ENCODE measurements at places on chromosomes 3 and 15.

DNA sequence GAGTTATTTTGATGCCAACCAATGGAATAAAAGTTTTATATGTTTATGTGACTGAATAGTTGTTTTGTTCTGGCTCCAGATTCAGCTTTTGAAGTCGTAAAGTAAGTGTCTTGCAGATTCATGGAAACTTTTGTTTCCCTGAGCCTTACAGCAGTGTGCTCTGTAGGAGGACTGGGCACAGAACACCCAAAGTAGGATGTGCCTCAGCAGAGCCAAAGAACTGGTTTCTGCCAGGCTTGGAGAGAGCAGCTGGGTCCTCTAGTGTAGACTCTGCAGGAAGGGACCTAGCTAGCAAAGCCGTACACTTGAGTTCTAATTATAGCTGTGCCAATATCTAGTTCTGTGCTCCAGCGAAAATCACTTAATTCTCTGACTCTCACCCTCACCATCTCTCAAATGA lies 261.2 kb upstream of the DNAJC19 start:
- no peak for DNase-seq

DNA sequence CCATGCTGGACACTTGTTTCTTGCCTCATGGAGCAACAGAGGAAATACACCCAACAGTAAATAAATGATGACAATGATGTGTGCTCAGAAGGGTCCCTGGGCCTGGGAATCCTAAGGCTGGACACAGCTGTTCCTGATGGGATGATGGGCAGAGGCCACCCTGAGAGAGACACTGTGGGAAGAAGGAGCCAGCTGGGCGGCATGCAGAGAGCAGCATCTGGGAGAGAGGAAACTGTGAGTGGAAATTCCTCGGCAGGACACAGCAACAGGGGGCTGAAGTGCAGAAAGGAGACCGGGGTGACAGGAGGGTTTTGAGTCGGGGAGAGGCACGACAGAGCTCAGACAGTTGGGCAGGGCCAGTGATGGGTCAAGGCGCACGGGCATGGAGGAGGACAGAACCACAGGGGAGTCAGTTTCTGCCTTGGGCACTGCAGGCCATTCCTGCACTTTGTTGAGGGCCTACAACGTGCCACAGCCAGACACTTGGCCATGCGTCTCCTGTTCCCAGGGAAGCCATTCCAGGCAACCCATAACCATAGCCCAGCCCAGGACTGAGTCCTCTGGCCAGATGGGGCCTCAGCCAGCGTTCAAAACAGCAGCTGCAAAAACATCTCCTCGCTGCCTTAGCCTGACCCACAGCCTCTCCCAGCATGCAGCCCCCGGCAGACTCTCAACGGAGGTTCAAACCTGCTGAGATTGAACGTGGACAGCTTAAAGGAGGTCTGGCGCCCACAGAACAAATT lies 36.7 kb upstream of the SLC6A1 start:
- no peak for DNase-seq

DNA sequence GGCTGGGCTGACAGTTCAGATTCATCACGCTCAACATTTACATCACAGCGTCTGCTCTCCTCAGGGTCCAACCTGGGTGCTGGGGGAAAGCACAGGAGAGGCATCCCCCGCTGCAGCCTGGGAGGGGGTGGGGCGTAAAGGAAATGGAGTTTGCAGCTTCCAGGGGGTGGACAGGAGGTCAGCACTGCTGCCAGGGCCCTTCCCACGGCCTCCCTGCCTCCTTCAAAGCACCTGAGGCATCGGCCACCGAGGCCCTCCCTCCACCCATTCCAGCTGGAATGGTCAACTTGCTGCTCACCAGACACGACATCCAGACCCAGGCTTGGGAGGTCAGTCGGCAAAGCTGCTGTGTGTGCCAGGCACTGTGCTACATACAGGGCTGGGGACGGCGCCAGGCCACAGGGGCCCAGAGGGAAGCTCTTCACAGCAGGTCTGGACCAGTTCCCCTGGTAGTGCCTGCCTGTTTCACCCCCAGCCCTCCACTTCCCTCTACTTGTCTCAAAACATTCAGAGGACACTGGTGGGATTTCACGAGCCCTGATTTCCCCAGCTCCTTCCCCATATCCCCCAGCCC lies 120.7 kb downstream of the ANP32A start:
- no peak for DNase-seq

- DNase-seq, result no peak
These were observed 35.0 kb downstream of the GSK3B start for GRCh38 chr3:120059081-120059864.

- no peak for DNase-seq
These were observed 353.2 kb upstream of the PROK2 start for GRCh38 chr3:72137865-72138861.

GRCh38 chr3:71244153-71244825 lies 339.2 kb downstream of the FOXP1 start:
- DNase-seq, result no peak

GRCh38 chr3:139307601-139308555 lies 35.9 kb upstream of the MRPS22 start:
- DNase-seq, result no peak

DNA sequence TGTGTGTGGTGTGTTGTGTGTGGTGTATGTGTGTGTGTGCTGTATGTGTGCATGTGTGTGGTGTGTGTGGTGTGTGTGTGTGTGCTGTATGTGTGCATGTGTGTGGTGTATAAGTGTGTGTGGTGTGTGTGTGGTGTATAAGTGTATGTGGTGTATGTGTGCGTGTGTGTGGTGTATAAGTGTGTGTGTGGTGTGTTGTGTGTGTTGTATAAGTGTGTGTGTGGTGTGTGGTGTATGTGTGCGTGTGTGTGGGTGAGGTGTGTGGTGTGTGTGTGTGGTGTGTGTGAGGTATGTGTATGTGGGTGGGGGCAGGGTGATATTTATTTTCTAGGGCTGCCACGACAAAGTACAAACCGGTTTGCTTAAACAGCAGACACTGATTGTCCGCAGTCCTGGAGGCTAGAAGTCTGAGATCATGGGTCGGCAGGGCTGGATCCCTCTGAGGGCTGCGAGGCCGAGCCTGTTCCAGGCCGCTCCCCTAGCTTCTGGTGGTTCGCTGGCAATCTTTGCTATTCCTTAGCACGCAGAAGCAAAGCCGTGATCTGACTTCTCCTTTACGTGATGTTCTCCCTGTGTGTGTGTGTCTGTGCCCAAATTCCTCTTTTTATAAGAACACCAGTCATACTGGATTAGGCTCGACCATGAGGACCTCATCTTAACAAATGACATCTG lies 160.2 kb downstream of the XXYLT1 start:
- DNase-seq, result no peak

DNA sequence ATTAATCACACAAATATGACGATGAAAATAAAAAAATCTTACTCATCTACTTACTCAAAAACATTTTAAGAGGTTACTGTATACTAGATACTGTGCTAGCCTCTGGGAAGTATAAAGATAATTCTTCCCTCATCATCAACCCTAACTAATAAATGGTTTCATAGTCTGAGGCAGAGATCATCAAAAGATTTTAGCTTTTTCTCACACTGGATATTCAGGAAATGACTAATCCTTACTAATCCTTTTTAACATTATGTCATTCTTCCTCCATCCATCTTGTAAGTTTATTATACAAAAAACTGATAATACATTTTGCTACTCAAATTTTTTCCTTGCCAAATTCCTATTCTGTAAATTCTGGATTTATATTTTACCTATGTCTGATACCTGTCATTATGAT lies 29.7 kb downstream of the ACAD11 start:
- DNase-seq, result no peak

DNA sequence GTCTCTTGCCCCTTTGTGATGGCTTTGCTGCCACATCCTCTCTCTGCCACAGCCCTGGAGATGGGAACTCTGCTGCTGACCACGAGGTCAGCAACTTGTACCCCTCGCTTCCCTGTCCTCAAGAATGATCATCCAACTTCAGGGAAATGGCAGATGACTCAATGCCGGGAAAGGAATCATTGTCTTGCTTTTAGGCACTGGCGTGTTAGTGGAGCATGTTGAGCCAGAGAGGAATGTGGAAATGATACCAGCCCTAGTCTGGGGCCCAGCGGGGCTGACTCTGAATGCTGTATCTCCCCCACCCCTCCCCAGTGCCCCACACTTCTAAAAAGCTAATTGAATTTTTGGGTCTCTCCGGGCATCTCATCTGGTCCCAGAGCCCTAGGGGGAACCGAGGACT lies 184.9 kb upstream of the BHLHE40 start:
- DNase-seq, result no peak

GRCh38 chr3:101573449-101574387 lies at the start of gene PCNP:
Gene PCNP (plus strand): TSS chr3:101574180. CDS start chr3:101574216, 36 bp downstream.
- peak; percentile 99 for DNase-seq

- no peak for DNase-seq
These were observed 40.1 kb upstream of the MTMR10 start for GRCh38 chr15:31031471-31032067.

GRCh38 chr3:33130144-33130543 lies 16.3 kb downstream of the CRTAP start:
- DNase-seq, result no peak

DNA sequence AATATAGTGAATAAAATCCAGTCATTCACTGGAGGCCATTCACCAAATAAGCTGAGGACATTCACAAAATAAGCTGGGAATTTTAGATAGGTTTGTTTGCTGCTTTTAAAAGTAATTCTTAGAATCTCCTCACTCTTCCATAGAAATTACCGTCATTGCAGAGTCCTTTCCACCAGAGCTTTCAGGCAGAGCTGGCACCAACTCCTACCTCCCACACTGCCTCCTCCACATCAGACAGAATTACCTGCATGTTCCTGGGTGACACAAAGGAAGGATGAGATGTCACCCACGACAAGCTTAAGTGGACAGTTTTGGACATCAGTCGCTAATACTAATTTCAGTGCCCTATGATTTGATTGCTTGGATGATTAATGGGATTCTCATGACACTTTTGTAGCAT lies 1113.2 kb downstream of the IGSF11 start:
- DNase-seq, result no peak

GRCh38 chr3:107987036-107987939 lies 103.5 kb downstream of the CD47 start:
- no peak for DNase-seq

DNA sequence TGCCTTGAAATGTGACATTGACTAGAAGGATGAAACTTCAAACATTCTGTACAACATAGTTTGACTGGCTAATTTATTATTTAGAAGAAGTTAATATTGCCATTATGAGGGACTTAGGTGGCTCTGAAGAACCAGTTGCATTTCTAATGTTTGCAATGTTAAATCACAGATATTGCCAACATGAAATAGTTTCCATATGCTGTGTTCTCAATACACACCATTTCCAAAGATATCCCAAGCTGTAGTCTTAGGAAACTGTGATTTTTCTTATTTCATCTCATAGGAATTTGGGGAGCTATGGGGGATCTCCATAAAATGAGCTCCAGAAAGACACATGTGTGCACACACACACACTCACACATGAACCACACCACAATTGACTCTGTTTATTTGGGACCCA lies 36.3 kb downstream of the ALG1L2 start:
- DNase-seq, result no peak

DNA sequence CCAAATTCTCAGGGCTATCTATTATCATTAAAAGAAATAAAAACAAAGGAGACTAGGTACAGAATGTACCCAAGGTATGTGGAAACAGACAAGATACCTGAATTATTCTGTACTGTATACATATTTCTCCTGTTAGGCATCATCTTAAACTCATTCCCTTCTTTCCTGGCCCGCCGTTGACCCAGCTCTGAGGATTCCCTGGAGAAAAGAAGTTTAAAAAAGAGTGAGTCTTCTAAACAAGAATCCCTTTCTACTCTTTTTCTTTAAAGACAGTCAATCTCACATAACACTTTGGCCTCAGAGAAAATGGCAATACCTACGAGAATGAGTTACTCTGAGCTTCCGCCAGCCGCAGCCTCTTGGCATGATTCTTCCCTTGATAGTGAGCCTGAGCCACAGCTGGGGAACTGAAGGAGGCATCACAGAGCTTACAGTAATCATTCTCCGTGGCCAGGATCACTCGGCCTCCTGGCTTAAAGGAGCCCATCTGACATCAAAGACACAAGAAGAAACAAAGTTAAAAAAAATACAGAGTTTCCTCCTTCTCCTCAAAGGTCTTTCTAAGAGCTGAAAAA lies 44.2 kb downstream of the ZMAT3 start:
- no peak for DNase-seq

DNA sequence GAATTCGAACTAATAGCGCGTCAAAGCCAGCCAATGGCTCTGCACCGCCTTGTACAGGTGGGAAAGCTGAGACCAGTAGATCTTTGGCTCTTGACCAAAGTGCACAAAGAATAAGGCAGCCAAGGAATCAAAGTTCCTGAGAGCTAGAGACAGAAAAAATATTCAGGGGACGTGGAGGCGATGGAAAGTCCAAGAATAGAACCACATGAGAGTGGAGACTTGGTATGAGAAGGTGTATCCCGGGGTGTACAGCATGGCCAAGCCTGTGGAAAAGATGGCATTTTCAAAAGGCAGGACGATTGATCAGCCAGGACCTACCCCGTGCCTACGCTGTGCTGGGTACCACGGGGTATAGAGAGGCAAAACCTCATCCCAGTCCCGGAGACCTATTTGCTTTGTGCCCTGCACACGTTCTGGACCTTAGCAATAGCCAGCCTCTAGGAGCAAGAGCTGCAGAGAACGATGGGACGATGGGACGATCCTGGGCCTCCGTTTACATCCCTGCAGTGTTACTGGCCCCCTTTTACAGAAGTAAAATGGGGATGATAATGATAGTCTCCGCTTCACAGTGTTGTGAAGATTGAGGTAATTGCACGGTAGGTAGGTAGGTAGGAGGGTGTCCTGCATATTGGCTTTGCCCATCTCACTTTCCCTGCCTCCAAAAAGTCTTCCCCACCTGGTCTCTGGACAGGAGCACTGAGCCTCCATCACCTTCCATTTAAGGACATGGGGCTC lies 583 bp upstream of the RBSN start:
- no peak for DNase-seq

GRCh38 chr3:143832433-143832832 lies 15.8 kb downstream of the SLC9A9 start:
- no peak for DNase-seq

DNA sequence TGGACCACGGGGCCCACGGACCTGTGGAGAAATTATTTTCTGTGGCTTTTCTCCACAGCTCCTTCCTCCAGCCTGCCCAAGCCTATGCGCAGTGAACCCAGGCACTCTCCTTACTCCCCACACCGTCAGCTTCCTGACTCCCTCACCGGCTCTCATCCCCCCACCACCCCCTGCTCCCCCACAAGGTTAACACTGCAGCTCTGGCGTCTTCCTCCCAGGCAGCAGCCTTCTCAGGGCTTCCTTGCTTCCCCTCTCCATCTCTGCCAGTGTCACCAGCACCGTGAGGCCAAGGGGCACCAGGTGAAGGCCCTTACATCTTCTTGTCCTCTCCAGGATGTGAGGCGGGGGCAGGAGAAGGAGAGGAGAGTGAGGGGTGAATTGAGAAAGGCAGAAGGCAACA lies 168.3 kb upstream of the TLE3 start:
- no peak for DNase-seq

Measured in CD4-positive, alpha-beta memory T cell (primary cell).